ENCODE measurements at places on chromosomes 6 and 20.

DNA sequence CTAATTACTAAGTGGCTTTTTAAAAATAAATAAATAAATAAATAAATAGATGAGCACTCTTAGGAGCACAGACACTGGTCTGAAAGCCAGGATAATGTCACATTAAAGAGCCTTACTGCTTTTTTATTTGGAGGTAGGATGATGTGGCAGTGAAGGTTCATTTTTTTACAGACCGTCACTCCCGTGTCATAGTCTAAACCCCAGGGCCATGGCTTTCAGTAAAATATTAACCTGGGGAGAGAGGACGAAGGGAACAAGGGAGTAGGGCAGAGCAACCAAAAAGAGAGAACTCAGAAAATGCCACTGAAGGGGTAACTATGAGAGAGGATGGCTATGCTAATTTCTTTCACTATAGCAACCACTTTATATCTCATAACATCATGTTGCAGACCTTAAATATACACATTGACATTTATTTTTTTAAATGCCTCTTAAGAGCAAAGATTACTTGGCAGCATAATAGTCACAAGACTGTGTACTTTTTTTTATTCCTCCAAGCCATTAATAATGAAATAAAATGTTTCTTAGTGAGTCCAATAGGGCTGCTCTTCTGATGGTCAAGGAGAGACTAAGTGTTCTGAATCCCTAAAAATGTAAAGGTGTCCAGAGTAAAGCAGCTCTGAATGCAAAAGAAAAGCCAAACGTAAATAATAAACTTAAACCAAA lies 100.9 kb upstream of the SIM1 start:
- no peak for DNase-seq

DNA sequence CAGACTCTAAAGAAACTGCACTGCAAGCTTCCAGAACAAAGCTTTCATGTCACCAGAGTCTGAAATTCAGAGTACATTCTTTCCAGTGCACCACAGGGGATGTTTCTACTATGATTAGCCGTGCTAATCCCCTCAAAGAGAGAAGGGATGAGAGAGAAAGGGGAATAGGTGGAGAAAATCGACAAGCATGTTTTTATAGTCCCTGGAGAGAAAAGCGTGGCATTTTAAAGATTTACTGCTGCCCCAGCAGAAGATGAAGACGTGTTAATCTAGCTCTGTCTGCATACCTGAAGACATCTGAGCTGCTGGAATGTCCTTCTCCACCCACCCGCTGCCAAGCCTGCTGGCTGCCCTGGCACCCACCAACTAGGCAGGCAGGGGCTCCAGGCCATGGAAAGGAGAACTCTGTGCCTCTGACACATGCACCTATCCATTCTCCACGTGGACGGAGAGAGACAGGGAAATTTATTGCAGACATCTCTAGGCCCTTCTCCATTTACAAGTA lies 4.1 kb downstream of the MYLK4 start:
- no peak for DNase-seq

DNA sequence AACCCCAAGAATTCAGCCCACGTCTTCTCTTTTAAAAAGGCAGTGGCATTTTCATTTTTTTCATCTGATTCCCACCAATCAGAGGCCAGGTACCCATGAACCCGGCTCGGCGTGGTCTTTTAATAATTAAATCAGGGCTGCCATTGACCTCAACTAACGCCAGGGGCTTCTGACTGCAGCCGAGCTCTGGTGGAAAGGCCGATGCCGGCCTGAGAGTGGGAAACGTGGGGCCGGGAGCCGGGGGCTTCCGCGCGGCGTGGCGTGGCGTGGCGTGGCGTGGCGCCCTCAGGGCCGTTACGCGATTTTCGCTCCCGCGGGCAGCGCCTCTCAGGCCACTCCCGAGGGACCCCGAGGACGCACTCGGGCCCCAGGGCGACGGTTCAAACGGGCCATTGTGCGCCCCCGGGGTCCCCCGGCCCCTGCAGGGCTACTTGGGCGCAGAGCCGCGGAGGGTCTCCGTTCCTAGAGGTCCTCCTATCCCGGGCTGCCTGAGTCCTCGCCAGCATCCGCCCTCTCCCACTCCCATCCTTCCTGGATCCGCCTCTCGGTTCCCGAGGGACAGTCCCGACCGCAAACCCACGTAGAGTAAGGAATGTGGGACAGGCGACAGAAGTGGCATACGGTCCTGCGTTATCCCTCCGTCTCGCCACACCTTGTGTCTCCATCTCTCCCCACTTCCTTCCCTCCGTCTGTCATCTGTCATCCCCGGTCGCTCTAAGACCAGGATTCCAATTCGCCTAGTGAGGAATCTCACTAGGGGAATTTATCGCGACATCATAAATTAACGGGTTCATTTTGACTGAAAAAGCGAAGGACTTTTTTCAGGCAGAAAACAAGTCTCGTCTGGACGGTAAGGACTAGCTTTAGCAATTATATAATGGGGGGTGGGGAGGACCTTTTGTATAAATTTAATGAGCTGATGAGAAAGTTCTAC lies 876 bp upstream of the TBPL1 start:
- DNase-seq: peak; percentile 65

- no peak for DNase-seq
Observed at GRCh38 chr6:137307163-137307854, 88.1 kb upstream of the IFNGR1 start.

DNA sequence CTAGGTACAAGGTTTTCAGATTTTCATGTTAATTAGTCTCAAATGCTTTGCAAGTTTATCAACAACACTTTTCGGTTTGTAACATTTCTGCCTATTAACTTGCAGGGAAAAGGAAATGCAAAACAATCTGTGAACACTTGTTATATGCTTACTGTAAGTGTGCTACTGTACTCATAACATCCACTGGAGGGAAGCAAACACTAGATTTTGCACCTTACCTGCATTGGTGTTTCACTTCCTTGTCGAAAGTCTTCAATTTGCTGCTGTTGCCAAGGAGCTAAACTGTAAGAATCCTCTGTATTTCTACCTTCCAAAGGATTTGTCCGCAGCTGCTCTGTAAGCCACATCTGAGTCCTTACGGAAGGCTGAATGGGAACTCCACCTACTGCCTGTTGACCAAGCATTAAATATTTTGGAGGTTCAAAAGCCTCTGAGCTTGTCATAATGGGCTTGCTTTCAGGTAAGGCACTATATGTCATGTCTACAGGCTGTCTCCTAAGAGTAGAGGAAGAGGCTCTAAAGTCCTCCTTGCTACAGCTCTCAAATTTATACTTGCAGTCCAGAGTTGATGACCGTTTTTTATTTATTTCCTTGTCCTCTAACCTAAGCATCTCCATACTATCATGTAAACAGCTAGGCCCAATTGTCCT lies 17.3 kb downstream of the PLN start:
- DNase-seq: peak; percentile 15

DNA sequence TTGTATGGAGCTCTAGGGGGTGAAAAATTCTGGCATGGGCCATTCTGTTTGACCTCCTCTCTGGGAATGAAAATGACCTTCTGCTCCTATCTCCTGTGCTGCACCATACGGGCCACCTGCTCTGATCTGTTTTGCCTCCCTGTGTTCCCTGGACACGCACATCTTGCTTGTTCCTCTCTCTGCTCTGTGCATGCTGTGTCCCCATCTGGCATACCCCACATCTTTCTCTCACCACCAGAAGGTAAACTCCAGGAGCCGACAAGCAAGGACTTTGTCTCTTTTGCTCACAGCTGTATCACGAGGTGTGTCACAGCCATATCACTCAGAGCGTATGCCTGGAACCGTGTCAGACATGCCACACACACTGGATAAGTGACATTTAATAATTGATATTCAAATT lies 208.4 kb upstream of the DTNBP1 start:
- DNase-seq: no peak

- peak; percentile 7 for DNase-seq
Observed at GRCh38 chr6:42618686-42619085, 54.9 kb downstream of the UBR2 start.

GRCh38 chr20:17565169-17565845 lies 4.6 kb upstream of the DSTN start:
- DNase-seq: no peak

GRCh38 chr6:143575901-143576426 lies 64.4 kb upstream of the FUCA2 start:
- DNase-seq: no peak

DNA sequence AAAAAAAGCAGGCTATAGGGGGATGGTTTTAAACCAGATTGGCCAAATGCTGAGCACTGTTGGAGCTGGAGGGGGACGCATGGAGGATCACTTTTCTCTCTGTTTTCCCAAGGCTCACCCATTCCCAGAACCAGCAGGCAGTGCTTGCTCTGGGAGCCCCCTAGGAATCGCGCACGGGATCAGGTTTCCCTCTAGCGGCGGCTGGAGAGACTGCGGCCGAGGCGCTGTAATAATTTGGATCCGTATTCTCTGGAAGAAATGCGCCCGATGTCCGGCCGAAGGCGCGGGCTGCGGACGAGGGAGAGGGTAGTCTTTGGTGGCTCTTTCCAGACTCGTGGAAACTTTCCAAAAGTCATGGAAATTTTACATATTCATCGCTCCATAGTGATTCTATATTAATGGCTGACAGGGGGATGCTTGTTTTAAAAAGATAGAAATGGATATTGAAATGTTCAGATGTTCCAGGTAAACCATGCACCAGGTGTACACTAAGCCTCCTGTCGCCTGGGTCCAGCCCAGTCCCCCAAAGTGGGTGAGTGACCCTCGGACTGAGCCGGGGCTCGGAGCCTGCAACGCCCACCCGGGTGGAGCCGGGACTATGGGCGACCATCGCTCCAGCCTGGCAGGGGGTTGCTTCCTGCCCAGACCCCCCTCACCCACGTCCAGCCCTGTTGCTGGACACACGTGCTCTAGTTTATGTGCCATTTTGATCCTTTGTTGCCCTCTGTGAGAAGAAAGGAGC lies 78.7 kb upstream of the PHACTR3 start:
- peak; percentile 63 for DNase-seq

DNA sequence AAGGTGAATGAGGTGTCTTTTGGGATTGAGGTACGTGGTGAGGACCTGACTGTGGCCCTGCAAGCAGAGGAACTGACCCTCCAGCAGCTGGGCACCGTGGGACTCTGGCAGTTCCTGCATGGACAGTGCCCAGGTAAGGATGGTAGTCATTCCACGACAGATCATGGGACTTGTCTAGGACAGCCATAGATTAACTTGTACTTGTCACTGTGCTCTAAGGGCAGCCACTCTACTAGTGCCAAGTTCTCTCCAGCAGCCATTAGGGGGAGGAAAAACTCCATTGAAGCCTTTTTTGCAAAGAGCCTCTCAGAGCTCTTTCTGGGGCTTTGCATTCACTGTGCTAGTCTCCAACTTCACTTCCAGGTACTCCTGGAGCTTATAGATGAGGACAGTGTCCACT lies 20.4 kb downstream of the TAF11 start:
- DNase-seq: no peak

DNA sequence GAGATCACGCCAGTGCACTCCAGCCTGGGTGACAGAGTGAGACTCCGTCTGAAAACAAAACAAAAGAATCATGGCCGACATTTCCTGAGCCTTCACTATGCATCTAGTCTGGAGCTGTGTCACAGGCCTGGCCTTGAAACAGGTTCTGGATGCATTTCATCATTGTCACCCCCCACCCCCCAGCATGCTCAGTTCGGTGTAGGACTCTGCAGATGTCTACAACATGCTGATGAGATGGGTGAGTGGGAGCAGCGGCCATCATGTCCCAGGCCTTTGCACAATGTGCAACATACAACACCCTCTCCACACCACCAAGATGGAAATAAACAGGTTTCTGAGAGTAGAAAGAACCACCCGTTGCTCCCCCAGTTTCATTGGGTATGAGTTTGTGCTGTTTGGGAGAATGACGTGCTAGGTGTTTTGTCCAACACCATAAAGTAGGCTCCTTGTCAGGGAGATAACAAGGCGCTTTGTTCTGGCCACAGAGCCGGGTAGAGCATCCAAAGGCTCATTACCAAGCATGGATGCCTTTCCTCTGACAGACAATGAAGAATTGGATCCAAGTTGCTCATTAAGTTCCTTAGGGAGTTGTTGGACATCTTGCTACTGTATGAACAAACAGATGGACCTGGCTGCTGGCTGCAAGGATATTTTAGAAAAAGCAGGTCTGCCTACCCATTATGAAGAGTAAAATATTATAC lies 22.1 kb downstream of the SNHG17 start:
- no peak for DNase-seq

All from Daoy (cell line).